ENCODE measurements at places on chromosomes 3 and 15. TPM values are rescaled to one million over a fixed set of nuclear protein-coding genes. Genes with fewer than 3 reads are reported as not detected.
A peak's percentile ranks its signal among the peaks of the same experiment; 100 is the strongest.

The KCNMB3 gene
- 0.51 TPM for total RNA-seq

The ADAMTS7 gene
- 13.9 TPM for total RNA-seq

The OSBPL10 gene
- 2.6 TPM for total RNA-seq

The SLC28A2 gene
- total RNA-seq: not detected

The ITGA11 gene
- total RNA-seq: 7.8 TPM

The AGBL1 gene
- total RNA-seq: not detected

The ZBTB38 gene
- 127 TPM for total RNA-seq

The ZPLD1 gene
- total RNA-seq: 0.13 TPM

The RAP2B gene
- 3.5 TPM for total RNA-seq

GRCh38 chr15:27958911-27959578, 140.1 kb downstream of the OCA2 start:
- no peaks in the 10 kb centered on the region for H3K27me3 ChIP-seq
- no peak overlapping the region for H3K4me3 ChIP-seq
- H3K27ac ChIP-seq: no peak overlapping the region
- no peaks in the 10 kb centered on the region for H3K36me3 ChIP-seq
- no peak for DNase-seq

DNA sequence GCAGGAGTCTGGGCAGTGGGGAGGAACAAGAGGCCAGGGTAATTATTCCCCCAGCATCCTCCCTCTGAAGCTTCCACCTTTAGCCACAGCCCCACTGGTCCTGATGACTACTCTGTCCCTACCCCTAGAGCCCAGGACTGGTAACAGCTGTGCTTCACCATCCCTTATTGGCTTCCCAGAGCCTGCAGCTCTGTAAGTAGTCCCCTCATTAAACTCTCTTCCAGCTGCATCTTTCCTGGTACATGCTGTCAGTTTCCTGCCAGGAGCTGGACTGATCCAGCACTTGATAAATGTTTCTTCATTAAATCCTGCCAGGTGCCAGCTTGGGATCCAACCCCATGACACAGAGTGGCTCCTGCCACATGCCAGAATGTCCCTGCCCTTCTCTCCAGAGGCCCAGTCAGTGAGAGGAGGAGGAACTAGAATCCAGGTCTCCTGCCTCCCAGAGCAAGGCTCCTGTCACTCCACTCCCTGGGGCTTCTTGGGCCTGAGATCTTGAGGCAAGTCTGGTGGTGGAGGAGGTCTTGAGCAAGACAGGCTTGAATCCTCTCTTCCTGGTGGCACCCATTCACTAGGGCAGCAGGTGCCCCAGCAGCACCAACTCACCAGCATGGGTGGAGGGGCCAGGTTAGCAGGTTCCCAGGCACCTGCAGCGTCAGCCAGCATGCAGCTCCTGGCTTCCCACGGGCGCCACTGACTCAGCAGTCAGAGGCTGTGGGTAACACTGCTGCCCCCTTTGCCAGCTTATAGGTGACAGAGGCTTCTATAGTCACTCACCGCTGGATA, 27.6 kb downstream of the FBXW12 start:
- no peaks in the 10 kb centered on the region for H3K27me3 ChIP-seq
- no peak overlapping the region for H3K4me3 ChIP-seq
- DNase-seq: no peak
- no peaks in the 10 kb centered on the region for H3K4me1 ChIP-seq

GRCh38 chr3:193452338-193452737, 73.8 kb upstream of the ATP13A5 start:
- no peak overlapping the region for H3K27ac ChIP-seq
- H3K4me3 ChIP-seq: no peak overlapping the region
- H3K27me3 ChIP-seq: no peaks in the 10 kb centered on the region

GRCh38 chr3:84487296-84487695, 471.5 kb upstream of the CADM2 start:
- no peaks in the 10 kb centered on the region for H3K4me1 ChIP-seq
- H3K36me3 ChIP-seq: no peaks in the 10 kb centered on the region
- no peak overlapping the region for H3K4me3 ChIP-seq
- no peak overlapping the region for H3K27ac ChIP-seq

- no peak overlapping the region for H3K4me3 ChIP-seq
- DNase-seq: no peak
- H3K4me1 ChIP-seq: peaks cover 8% of the 10 kb centered on the region
- H3K27me3 ChIP-seq: peaks cover 33% of the 10 kb centered on the region
- no peak overlapping the region for H3K27ac ChIP-seq
- H3K36me3 ChIP-seq: no peaks in the 10 kb centered on the region
Observed at GRCh38 chr15:73756390-73756789, 3.2 kb upstream of the INSYN1 start.

- DNase-seq: peak; percentile 78
- peaks cover 26% of the 10 kb centered on the region for H3K36me3 ChIP-seq
- peaks cover 15% of the 10 kb centered on the region for H3K4me1 ChIP-seq
- H3K27ac ChIP-seq: peak overlapping the region; percentile 50
- H3K4me3 ChIP-seq: no peak overlapping the region
Observed at GRCh38 chr15:40421246-40422157, 15.9 kb downstream of the IVD start.

GRCh38 chr3:129723558-129724324, 117.3 kb upstream of the PLXND1 start:
- no peak for DNase-seq
- H3K27ac ChIP-seq: peak overlapping the region; percentile 25
- H3K27me3 ChIP-seq: no peaks in the 10 kb centered on the region
- peaks cover 16% of the 10 kb centered on the region for H3K4me1 ChIP-seq

GRCh38 chr3:196274585-196274984, 12.9 kb downstream of the PCYT1A start:
- no peak overlapping the region for H3K27ac ChIP-seq
- H3K4me3 ChIP-seq: no peak overlapping the region
- H3K27me3 ChIP-seq: no peaks in the 10 kb centered on the region
- no peak for DNase-seq
- H3K4me1 ChIP-seq: peaks cover 13% of the 10 kb centered on the region

GRCh38 chr3:37668818-37669610, 192.7 kb upstream of the CTDSPL start:
- peak; percentile 70 for DNase-seq
- H3K4me3 ChIP-seq: no peak overlapping the region
- H3K36me3 ChIP-seq: no peaks in the 10 kb centered on the region
- peak overlapping the region; percentile 15 for H3K27ac ChIP-seq
- H3K4me1 ChIP-seq: peaks cover 13% of the 10 kb centered on the region
- no peaks in the 10 kb centered on the region for H3K27me3 ChIP-seq

- no peak for DNase-seq
- H3K27me3 ChIP-seq: no peaks in the 10 kb centered on the region
- no peak overlapping the region for H3K27ac ChIP-seq
- no peaks in the 10 kb centered on the region for H3K4me1 ChIP-seq
- H3K4me3 ChIP-seq: no peak overlapping the region
Observed at GRCh38 chr3:182115328-182116015, 403.7 kb downstream of the SOX2 start.

DNA sequence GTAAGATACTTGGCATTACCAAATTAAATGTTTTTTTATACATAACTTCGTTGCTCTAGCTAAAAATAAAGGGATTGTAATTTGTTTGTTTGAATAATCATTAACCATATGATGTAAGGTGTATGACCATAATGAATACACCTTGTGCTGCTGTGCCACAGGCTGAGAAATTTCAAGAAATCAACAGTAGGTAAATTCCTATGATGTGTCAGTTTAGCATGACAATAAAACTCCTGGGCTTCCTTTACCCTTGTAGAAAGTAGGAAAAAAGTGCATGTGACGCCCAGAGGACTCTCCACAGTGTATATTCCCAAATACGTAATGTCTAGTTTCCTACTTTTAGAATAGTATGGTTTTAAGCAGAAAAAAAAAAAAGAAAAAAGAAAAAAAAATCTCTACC, 208.1 kb downstream of the SATB1 start:
- no peak for DNase-seq
- H3K4me3 ChIP-seq: no peak overlapping the region

- DNase-seq: no peak
- H3K36me3 ChIP-seq: no peaks in the 10 kb centered on the region
- H3K27me3 ChIP-seq: no peaks in the 10 kb centered on the region
- peaks cover 4% of the 10 kb centered on the region for H3K4me1 ChIP-seq
Observed at GRCh38 chr3:72376956-72377710, 471.1 kb downstream of the SHQ1 start.

DNA sequence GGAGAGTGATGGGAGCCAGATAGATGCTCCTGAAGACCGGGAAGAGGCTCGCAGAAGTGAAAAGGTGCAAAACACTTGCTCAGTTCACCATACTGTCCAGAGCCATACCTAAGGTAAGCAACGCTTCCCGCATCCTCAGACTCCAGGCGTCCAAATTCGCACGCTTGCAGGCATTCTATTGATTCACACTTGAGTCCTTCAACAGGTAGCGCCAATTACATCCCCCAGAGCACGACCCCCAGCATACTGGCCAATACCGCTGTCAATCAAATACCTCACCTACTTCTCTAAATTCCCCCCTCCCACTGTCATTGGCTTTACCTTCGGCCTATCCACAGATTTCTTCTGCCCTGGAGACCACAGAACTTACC, 361 bp upstream of the STXBP5L start:
- no peaks in the 10 kb centered on the region for H3K36me3 ChIP-seq
- H3K27me3 ChIP-seq: peaks cover 16% of the 10 kb centered on the region
- peaks cover 13% of the 10 kb centered on the region for H3K4me1 ChIP-seq
- H3K4me3 ChIP-seq: no peak overlapping the region

All from heart left ventricle (tissue), 16 donors.